ENCODE measurements at places on chromosomes 12 and 14.

- DNase-seq = no peak
These were observed 39.2 kb upstream of the DYNC1H1 start for GRCh38 chr14:101925152-101925551.

DNA sequence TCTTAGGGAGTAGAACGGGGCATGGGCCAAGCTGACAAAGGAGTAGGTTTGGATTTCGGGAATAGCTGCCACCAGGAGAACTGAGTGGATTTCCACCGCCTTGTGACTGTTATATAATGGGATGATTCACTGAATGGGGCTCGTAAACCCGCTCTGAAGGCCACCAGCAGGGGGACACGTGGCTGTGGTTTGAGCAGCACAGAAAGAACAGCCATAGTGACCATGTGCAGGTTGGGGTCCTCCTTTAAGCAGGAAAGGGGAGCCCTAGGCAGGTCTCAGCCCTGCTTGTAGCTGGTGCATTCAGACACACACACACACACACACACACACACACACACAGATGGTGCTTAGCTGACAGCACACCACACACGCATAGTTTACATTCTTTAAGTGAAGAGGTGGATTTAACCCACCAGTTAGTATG lies 8.6 kb upstream of the ASB2 start:
- no peak for DNase-seq

GRCh38 chr12:99810718-99811593 lies 163.4 kb downstream of the GARIN6 start:
- DNase-seq = no peak

- no peak for DNase-seq
These were observed 89.3 kb downstream of the FSCB start for GRCh38 chr14:44417809-44418208.

GRCh38 chr14:93086441-93087055 lies 29.2 kb downstream of the ITPK1 start:
- DNase-seq = no peak

DNA sequence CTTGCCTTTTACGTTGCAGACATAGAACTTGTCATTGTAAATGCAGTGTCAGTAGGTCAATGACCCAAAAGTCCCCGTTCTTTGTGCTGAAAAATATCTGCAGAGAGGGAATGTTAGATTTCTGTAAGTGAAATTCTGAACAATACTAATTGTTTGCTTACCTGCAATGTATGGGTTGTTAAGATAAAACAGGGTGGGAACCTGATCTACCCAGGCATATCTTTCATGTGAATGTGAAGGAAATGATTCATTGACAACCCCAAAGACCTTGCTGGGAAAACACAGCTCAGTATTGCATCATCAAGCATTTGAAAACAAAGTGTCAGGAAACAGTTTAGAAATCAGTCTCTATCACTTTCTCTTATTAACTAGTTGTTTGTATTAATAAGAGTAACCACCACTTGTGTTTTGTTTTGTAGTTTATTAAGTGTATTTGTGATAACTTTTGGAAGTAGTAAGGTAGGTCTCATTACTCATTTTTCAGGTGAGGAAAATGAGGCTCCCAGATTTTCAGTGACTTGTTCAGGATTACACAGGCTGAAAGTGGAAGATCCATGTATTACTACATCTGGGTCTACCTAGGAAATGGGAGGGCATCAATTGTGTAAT lies 57.9 kb upstream of the SLC38A2 start:
- no peak for DNase-seq

DNA sequence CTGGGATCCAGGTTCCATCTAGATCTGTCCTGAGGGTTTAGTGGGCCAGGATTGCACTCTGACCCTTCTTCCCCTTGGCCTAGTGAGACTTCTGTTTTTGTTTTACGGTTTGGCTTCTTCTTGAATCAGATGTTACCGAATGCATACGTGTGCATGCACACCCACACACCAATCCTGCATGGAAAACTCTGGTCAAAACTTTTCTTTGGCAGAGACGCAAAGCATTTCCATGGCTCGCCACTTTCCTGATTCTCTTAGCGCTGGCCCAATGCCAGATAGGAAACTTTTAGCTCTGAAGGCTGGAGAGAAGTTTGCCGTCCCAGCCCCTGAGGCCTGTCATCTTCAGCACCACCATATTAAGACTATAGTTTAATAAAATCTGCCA lies 67.4 kb upstream of the ACTN1 start:
- DNase-seq = no peak

GRCh38 chr14:32343926-32344430 lies 14.9 kb downstream of the AKAP6 start:
- no peak for DNase-seq

- DNase-seq = no peak
These were observed 1.7 kb upstream of the KIF26A start for GRCh38 chr14:104136472-104137296.

DNA sequence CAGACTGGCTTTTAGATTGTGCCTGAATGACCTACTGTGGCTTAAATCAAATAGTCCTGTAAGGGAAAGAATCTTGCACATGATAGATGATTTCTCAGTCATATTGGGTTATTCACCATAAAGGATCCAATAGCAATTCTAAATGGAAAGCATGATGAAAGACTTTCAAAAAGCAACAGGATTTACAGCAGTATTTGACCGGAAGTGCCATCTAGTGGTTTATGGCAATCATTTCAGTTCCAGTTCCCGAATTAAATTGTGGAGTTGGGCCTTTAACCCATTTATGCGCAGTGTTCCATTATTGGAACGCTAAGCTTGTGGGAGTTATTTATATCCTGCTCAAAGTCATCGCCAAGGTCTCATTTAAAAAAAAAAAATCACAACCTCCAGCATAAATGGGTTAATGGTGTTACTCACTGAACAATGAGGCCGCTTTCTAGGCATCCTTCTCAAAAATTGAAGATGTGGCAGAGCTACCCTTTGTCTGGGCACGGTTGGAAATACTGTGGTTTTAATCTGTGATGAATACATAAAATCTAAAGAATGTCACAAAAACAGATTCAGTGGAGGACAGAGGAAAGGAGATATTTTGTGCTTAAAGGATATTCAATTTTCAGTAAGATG lies 60.8 kb upstream of the REP15 start:
- DNase-seq = peak; percentile 24

DNA sequence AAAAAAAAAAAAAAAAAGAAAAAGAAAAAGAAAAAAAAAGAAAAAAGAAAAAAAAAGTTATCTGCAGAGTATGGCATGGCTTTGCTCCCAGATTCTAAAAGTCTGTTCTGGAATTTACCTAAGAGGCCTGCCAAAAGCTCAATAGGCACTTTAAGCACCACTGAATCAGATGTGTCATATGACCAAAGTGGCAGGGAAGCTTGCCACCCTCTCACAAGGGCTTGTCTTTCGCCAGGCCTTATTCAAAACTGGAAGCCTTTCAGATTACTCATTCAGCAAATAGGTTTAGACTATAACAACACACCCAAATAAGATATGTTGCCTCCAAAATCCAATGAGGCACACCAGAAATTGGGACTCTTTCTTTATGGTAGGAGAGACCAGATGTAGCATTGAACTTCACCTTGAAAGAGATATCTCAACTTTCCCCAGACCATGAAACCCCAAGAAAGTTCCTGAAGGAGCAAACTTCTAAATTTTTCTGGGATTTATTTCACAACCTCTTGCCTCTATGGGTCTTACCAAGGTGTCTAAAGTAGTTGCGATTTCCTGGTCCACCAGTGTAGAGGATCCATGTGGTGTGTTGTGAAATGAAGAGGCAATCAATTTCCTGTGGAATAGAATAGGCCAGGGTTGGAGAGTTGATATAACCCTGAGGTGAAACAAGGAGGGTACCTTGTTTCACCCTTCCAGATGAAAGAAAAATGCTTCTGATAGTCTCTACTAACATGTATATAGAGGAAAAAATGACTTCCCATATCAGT lies 218.8 kb downstream of the DAD1 start:
- no peak for DNase-seq

DNA sequence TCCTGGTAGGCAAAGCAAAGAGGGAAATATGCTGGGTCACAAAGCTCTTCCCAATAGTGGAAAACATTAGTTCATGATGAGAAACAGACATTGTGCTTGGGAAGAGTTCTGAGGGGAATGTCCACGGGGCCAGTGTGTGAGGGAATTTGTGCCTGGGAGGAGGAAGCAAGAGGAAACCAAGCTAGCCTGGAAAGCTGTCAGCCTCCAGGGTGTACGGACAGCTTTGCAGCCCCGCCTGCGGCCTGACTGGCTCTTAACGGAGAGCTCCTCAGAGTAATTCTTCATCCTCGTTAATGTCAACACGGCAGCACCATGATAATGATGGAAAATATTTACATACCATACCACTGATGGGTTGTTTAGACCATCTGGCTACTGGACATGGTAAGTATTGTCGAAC lies 32.4 kb downstream of the PITPNM2 start:
- no peak for DNase-seq

GRCh38 chr12:118633071-118633470 lies 256.7 kb downstream of the SUDS3 start:
- DNase-seq = no peak

- no peak for DNase-seq
These were observed 19.8 kb upstream of the PZP start for GRCh38 chr12:9227950-9228349.

- DNase-seq = no peak
These were observed 41.3 kb downstream of the DLK1 start for GRCh38 chr14:100767788-100768536.

- DNase-seq = peak; percentile 99
These were observed at the start of gene WDR89 for GRCh38 chr14:63641473-63642228. WDR89 (minus strand) TSS chr14:63641871; CDS start chr14:63599942, 41,929 bp downstream.

DNA sequence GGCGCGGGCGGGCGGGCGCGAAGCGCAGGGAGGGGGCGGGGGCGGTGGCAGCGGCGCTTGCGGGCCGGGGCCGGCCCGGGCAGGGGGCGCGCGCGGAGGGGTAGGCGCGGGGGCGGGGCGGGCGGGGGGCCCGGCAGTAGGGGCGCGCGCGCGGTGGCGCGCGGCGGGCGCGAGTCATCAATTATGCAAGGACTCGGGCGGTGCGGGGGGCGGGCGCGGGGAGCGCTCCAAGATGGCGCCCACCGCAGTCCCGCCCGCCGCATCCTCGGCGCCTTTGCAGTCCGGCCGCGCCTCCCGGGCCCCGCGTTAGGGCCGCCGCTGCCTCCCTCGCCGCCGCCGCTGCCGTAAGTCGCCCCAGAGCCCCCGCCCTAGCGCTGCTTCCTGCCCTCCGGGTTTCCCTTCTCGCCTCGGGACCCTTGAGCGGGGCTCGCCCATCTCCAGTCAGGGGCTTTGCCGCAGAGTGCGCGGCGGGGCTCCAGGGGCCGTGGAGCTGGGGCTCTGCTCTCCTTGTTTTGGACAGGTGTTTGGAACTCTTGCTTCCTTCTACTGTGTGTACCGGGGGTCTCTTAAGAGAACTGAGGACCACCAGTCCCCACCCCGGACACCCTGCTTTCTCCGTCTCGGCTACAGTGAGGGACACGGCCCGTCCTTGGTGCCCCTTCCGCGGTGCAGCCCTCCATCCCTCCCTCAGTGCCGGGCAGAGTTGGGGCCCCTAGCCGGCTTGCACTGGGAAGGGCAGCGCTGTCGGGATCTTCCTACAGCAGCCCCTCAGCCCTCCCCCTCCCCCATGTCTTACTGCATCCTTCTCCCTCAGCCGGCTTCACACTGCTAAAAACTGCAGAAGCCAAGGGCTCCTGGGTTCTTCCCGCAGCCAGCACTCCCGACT lies at the start of gene SCN8A:
Gene SCN8A, plus strand, starts transcription at position 218 of the 886 bp plus-strand sequence. CDS start 71,585 bp downstream, outside the sequence.
- peak; percentile 34 for DNase-seq

DNA sequence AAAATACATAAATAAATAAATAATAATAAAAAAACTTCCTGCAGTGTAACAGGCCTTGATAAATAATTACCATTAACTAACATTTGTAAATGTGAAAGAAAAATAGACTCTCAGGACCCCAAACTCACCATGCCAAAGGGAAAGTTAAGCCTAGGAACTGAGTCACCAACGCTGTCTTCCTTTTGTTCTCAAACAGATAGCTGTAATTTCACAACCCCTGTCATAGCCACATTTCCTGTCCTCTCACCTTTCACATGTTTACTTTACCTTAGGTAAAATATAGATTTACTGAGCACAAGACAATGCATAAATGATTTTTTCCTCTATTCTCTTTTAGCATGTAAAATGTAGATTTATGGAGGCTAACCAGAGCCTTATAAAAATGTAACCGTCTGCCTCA lies 35.9 kb upstream of the CHST11 start:
- no peak for DNase-seq

- no peak for DNase-seq
These were observed 19.3 kb upstream of the KCNH3 start for GRCh38 chr12:49519574-49519936.

- no peak for DNase-seq
These were observed 87.2 kb downstream of the C12orf75 start for GRCh38 chr12:105417732-105418131.

DNA sequence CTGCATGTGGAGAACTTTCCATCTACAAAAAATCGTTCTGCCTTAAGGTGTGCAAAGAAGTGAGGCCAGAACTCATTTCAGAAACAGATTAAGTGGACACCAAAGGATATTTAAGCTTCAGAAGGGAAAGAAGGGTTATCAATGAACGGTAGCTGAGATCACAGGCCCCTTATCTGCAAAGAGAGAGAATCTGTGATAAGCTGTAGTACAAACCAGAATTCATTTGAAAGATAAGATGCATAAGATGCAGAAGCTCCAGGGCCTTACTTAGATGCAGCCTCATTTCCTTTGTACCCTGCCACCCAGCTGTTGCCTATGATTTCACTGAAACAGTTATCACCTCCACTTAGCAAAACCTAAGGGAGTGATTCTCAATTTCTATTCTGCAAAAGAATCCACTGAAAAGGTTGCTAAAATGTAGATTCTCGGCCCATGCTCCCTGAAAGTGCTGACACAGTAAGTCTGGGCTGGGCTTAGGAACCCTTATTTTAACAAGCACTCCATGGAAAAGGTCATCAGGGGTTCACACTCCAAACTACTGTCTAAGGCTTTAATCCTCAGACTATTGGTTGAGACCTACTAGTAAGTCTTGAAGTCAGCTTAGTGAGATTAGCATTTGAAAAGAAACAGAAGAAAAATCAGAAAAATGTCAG lies 64.8 kb downstream of the HELB start:
- DNase-seq = no peak

DNA sequence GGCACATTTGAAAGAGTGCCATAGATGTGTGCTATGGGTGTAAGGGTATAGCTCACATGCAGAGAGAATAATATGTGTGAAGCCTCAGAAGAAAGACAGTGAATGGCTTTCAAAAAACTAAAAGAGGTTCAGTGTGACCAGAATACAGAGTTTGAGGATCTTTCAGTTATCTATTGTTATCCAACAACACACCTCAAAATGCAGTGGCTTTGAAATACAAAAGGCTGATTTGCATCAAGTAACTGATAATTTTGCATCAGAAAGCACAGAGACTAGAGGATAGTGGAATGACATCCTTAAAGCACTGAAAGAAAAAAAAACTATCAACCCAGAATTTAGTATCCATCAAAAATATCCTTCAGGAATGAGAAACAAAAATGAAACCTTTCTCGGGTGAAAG lies 131.6 kb upstream of the IGF1 start:
- no peak for DNase-seq

GRCh38 chr12:103505371-103506236 lies 9.8 kb upstream of the C12orf42 start:
- DNase-seq = no peak

Data from thymus (tissue), 14 donors.